ENCODE measurements at places on chromosomes 5 and 9.

- H3K4me1 ChIP-seq, result no peaks in the 10 kb centered on the region
- DNase-seq, result no peak
- no peaks in the 10 kb centered on the region for H3K36me3 ChIP-seq
- no peak overlapping the region for H3K4me3 ChIP-seq
These were observed 20.4 kb upstream of the IER5L start for GRCh38 chr9:129198319-129199043.

DNA sequence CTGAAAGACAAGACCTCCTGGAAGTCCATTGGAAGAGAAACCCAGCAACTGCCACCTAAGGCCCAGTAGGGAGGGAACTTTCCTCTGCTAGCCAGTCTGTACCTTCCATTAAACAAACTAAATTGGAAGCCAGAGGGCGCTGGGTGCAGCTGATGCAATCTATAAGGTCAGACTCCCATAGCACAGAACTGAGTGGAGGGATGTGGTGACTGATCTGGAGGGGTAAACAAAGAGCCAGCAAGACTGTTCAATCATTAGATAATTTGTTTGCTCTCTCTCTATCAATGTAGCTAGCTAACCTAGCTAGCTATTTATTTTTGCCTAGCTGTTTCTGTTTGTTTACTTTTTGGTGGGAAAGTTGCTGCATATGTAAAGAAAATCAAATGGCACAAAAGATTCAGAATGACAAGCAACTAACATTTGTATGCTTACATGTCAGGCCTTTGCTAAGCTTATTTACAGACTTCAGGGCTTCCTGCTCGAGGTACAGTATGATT lies 291.8 kb upstream of the DAB2 start:
- H3K36me3 ChIP-seq, result no peaks in the 10 kb centered on the region
- H3K27ac ChIP-seq, result no peak overlapping the region
- peak; percentile 53 for DNase-seq
- no peaks in the 10 kb centered on the region for H3K27me3 ChIP-seq
- peaks cover 8% of the 10 kb centered on the region for H3K4me1 ChIP-seq

DNA sequence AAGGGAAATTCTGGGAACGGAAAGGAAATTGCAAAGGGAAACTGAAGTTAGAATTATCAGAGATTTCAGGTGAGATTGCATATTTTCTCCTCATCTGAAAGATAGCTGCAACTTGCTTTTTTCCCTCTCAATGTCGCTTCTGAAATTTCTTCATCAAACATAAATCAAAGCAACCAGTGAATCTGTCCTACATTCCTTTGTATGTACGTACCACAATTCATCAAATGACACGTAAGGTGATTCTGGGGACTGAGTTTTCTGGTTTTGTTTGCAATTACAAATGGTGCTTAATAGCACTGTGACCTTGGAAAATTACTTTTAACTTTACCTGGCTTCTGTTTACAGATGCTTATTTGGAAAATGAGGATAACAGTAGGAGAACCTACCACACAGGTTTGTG lies 21.9 kb upstream of the CNOT6 start:
- H3K27ac ChIP-seq, result no peak overlapping the region
- no peaks in the 10 kb centered on the region for H3K36me3 ChIP-seq
- H3K4me1 ChIP-seq, result no peaks in the 10 kb centered on the region
- no peaks in the 10 kb centered on the region for H3K27me3 ChIP-seq
- H3K4me3 ChIP-seq, result no peak overlapping the region

- DNase-seq, result peak; percentile 9
- peaks cover 35% of the 10 kb centered on the region for H3K4me1 ChIP-seq
- H3K27me3 ChIP-seq, result no peaks in the 10 kb centered on the region
- H3K27ac ChIP-seq, result no peak overlapping the region
- no peak overlapping the region for H3K4me3 ChIP-seq
These were observed 386.1 kb downstream of the ACTL7B start for GRCh38 chr9:108469654-108470053.

GRCh38 chr5:133760532-133760931 lies 148.2 kb upstream of the FSTL4 start:
- no peaks in the 10 kb centered on the region for H3K27me3 ChIP-seq
- no peak overlapping the region for H3K27ac ChIP-seq
- H3K4me1 ChIP-seq, result no peaks in the 10 kb centered on the region
- H3K36me3 ChIP-seq, result no peaks in the 10 kb centered on the region
- no peak overlapping the region for H3K4me3 ChIP-seq

- H3K4me1 ChIP-seq, result no peaks in the 10 kb centered on the region
- H3K27ac ChIP-seq, result no peak overlapping the region
- H3K4me3 ChIP-seq, result no peak overlapping the region
- no peak for DNase-seq
- H3K27me3 ChIP-seq, result no peaks in the 10 kb centered on the region
- H3K36me3 ChIP-seq, result no peaks in the 10 kb centered on the region
These were observed 451.4 kb downstream of the KDM4C start for GRCh38 chr9:7209016-7209715.

DNA sequence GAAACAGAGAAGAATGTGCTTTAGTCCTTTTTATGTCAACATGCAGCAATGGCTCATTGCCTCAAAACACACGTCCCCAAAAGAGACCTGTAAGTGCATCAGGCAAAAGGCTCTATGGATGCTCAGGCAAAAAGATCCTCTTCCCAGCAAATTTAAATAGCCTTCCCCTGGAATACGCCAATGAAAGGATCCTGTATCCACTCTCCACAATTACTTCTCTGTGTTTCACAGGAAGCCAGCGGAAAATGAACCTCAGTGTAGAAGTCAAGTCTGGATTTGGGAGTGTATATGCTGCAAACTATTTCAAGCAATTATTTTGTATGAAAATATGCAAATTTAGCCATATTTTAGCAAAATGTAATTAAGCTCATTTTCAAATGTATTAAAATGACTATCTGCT lies 217.9 kb downstream of the EPB41L4A start:
- DNase-seq, result no peak
- H3K27ac ChIP-seq, result no peak overlapping the region
- H3K36me3 ChIP-seq, result no peaks in the 10 kb centered on the region
- H3K4me1 ChIP-seq, result 0 out of 2 replicates have a peak, but pooled peaks cover 10% of the 10 kb centered on the region
- no peak overlapping the region for H3K4me3 ChIP-seq

DNA sequence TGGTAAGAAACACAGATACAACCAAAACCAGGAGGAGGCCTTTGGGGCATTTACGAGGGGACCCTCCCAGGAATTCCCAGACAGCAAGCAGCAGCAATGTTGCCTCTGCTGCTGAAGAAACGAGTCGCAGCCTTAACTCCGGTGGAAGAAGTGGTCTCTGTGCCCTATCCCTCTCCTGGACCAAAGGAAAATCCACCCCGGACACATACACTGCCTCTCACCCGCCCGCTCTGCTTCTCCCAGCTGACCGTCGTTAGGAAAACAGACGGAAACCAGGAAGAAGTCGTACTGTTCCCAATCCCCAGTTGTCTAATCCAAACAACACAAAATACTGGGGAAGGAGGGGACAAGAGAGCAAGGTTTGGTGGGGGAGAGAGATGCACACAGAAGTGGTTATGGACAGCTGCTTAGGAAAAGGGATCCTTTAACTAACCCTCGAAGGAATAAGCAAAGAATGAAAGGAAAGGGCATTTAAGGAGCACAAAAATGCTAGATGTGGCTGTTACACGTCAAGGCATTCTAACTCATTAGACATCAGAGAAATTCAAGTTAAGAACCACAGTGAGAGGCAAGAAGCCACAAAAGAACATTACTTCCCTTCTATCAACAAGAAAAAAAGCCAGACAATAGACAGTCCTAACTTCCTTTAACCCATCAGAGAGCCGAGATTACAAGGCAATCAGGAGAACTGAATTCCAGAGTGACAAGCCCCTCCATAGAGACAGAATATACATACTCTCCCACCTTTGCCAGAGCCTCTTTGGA lies 71.9 kb downstream of the ACTL7B start:
- H3K27ac ChIP-seq, result no peak overlapping the region
- peaks cover 6% of the 10 kb centered on the region for H3K27me3 ChIP-seq
- DNase-seq, result no peak
- no peaks in the 10 kb centered on the region for H3K36me3 ChIP-seq
- no peak overlapping the region for H3K4me3 ChIP-seq
- peaks cover 13% of the 10 kb centered on the region for H3K4me1 ChIP-seq

GRCh38 chr5:137058089-137058488 lies 441.0 kb downstream of the SPOCK1 start:
- no peaks in the 10 kb centered on the region for H3K36me3 ChIP-seq
- H3K27me3 ChIP-seq, result no peaks in the 10 kb centered on the region
- H3K4me3 ChIP-seq, result no peak overlapping the region
- H3K4me1 ChIP-seq, result no peaks in the 10 kb centered on the region

DNA sequence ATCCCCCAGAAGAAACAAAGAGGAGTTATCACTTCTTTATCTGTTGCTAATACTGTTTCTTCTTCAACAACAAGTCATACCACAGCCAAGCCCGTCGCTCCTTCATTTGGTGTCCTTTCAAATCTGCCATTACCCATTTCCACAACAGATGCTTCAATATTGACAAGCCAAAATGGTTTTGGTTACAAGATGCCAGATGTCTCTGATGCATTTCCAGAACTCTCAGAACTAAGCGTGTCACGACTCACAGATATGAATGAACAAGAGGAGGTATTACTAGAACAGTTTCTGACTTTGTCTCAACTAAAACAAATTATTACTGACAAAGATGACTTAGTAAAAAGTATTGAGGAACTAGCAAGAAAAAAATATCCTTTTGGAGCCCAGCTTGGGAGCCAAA lies 16.0 kb upstream of the HAND1 start:
- DNase-seq, result no peak
- no peaks in the 10 kb centered on the region for H3K4me1 ChIP-seq
- H3K27me3 ChIP-seq, result peaks cover 6% of the 10 kb centered on the region

GRCh38 chr9:104779334-104779733 lies 15.4 kb downstream of the NIPSNAP3B start:
- H3K36me3 ChIP-seq, result peaks cover 18% of the 10 kb centered on the region
- H3K4me1 ChIP-seq, result no peaks in the 10 kb centered on the region
- DNase-seq, result no peak
- H3K27me3 ChIP-seq, result no peaks in the 10 kb centered on the region
- H3K27ac ChIP-seq, result no peak overlapping the region

DNA sequence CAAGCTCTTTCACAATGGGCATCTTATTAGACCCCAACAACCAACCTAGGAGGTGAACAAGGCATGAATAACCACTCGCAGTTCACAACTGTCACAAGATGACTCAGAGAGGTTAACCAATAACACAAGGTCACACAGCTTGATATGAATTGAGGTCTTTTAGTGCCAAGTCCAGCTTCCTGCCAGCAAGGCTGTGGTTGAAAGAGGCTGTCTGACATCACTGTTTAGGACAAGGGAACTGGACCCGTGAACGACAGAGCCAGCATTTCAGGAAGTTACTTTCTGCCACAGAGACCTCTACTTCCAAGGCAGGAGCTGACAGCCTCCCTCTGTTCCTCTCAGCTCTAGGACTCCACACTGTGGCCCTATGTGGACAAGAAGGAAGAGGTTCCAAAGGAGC lies 53.4 kb upstream of the ALDH1B1 start:
- no peak overlapping the region for H3K4me3 ChIP-seq
- no peak overlapping the region for H3K27ac ChIP-seq
- no peaks in the 10 kb centered on the region for H3K4me1 ChIP-seq
- no peaks in the 10 kb centered on the region for H3K27me3 ChIP-seq
- DNase-seq, result no peak
- H3K36me3 ChIP-seq, result no peaks in the 10 kb centered on the region

GRCh38 chr5:41532485-41532884 lies 22.1 kb upstream of the PLCXD3 start:
- H3K36me3 ChIP-seq, result no peaks in the 10 kb centered on the region
- no peak overlapping the region for H3K4me3 ChIP-seq
- no peak overlapping the region for H3K27ac ChIP-seq

DNA sequence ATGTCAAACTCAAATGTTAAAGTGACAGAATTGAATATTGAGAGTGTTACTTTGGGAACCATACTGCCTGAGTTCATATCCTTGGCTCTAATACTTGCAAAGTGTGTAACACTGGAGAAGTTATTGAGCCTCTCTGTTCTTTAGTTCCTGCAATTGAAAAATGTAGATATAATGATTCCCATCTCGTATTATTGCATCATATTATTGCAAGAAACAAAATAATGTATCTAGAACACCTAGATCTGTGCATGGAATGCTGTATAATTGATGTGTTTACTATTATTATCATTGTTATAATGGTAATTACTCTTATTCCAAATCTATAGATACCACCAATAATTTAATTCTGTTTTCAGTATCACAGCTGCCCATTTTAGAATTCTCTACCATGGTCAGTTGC lies 310.3 kb downstream of the GABRG2 start:
- H3K36me3 ChIP-seq, result no peaks in the 10 kb centered on the region
- H3K4me1 ChIP-seq, result no peaks in the 10 kb centered on the region
- no peaks in the 10 kb centered on the region for H3K27me3 ChIP-seq
- no peak overlapping the region for H3K4me3 ChIP-seq
- DNase-seq, result no peak

- H3K27me3 ChIP-seq, result no peaks in the 10 kb centered on the region
- peaks cover 41% of the 10 kb centered on the region for H3K4me1 ChIP-seq
- H3K27ac ChIP-seq, result no peak overlapping the region
- DNase-seq, result no peak
- no peak overlapping the region for H3K4me3 ChIP-seq
These were observed 556.3 kb upstream of the KLF4 start for GRCh38 chr9:108045851-108046250.

GRCh38 chr9:130680836-130681768 lies 12.5 kb upstream of the EXOSC2 start:
- H3K36me3 ChIP-seq, result no peaks in the 10 kb centered on the region
- peak; percentile 91 for DNase-seq

- H3K36me3 ChIP-seq, result no peaks in the 10 kb centered on the region
- no peak for DNase-seq
These were observed 164.3 kb downstream of the AGTPBP1 start for GRCh38 chr9:85577353-85577952.

DNA sequence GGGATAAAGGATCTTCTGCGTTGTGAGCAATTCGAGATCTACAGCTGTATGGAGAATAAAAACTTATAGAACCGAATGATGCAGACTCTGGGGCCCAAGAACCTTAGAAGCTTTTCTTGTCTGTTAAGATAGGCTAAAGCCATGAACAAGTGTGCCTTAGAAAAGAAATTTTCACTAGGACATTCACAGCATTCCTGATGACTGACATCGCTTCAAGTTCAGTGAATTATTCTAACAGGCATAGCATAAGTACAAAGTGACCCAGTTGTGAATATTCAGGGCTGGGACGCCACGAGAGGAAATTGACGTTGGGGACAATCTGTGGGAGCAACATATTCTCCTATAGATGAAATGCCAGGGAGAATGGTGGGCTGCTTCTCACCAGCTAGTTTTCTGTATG lies 32.0 kb upstream of the PANK3 start:
- DNase-seq, result no peak
- no peak overlapping the region for H3K4me3 ChIP-seq
- no peaks in the 10 kb centered on the region for H3K36me3 ChIP-seq
- H3K27ac ChIP-seq, result no peak overlapping the region
- H3K4me1 ChIP-seq, result no peaks in the 10 kb centered on the region
- H3K27me3 ChIP-seq, result no peaks in the 10 kb centered on the region
